GM12878 (cell line): ENCODE measurements at places on chromosomes 1 and 21. TPM values are rescaled to one million over a fixed set of nuclear protein-coding genes. Genes with fewer than 3 reads are reported as not detected.

- no peaks in the 10 kb centered on the region for H3K4me1 ChIP-seq
- DNase-seq: no peak
- H3K27me3 ChIP-seq: no peaks in the 10 kb centered on the region
- H3K27ac ChIP-seq: no peak overlapping the region
- no peaks in the 10 kb centered on the region for H3K36me3 ChIP-seq
- no peak overlapping the region for H3K4me3 ChIP-seq
Measured at GRCh38 chr21:39527664-39528381, 76.1 kb downstream of the SH3BGR start.

DNA sequence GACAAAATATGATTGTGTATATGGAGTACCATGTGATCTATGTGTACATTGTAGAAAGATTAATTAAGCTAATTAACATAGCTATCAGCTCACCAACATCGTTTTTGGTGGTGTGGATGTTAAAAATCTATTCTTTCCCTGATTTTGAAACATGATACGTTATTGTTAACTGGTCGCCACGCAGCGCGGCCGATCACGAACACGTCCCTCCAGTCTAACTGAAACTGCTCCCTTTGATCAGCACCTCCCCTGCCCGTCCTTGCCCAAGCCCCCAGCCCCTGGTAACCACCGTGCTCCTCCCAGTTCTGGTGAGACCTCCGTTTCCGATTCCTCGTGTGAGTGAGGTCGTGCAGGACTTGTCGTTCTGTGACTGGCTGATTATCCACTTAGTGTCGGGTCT lies 67.0 kb downstream of the AGPAT3 start:
- peaks cover 5% of the 10 kb centered on the region; the same call in 1 of the 2 replicates for H3K4me1 ChIP-seq
- DNase-seq: no peak
- no peak overlapping the region for H3K4me3 ChIP-seq
- no peaks in the 10 kb centered on the region for H3K27me3 ChIP-seq
- H3K27ac ChIP-seq: no peak overlapping the region

GRCh38 chr1:188991221-188991930 lies 1486.3 kb downstream of the BRINP3 start:
- no peaks in the 10 kb centered on the region for H3K4me1 ChIP-seq
- no peaks in the 10 kb centered on the region for H3K36me3 ChIP-seq
- no peaks in the 10 kb centered on the region for H3K27me3 ChIP-seq

Gene CASZ1
- 9.8 and 11.8 TPM in 2 replicates for total RNA-seq

DNA sequence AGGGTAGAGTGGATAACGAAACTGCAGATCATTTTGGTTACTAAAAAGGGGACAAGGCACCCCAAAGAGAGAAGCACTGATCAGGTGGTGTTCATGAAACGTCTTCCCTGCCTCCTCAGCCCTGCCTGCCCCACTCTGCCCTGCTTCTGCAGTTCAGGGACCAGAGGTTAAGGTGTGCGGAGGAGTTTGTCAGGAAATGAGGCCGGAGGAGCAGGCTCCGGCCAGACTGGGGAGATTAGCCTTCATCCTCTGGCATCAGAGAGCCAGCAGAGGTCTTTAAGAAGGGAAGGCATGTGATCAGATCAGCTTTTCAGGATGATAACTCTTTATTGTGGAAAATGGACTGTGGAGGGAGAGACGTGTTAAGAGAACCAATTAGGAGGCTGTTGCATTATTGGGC lies 291.9 kb upstream of the NR5A2 start:
- DNase-seq: no peak
- no peaks in the 10 kb centered on the region for H3K27me3 ChIP-seq
- no peak overlapping the region for H3K27ac ChIP-seq
- H3K4me3 ChIP-seq: no peak overlapping the region

Gene GPATCH2
- 6.9 and 7.9 TPM in 2 replicates for total RNA-seq

- H3K27ac ChIP-seq: no peak overlapping the region
- no peaks in the 10 kb centered on the region for H3K36me3 ChIP-seq
- no peak for DNase-seq
- H3K4me3 ChIP-seq: no peak overlapping the region
- no peaks in the 10 kb centered on the region; the same call in 1 of the 2 replicates for H3K27me3 ChIP-seq
- peaks cover 48% of the 10 kb centered on the region for H3K4me1 ChIP-seq
Measured at GRCh38 chr1:117653195-117653594, 47.3 kb downstream of the TENT5C start.

DNA sequence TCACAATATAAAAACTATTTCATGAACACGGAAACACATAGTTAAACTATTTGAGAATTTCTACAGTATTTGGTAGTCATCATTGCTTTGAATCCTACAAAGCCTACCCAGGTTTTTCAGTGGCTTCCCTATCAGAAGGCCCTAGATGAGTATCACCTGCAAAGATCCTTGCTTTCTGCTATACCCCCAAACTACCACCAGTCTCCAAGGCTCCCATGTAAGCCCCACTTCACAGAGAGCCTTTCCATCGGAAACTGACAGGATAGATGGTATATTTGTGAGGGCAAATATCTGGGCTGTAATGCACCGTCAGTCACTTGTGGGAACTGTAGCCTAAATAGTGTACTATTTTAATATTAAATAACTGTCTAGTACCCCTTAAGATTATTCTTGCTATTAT lies 674.3 kb downstream of the BRINP3 start:
- no peaks in the 10 kb centered on the region for H3K27me3 ChIP-seq
- H3K27ac ChIP-seq: no peak overlapping the region
- DNase-seq: no peak
- H3K4me1 ChIP-seq: no peaks in the 10 kb centered on the region
- no peaks in the 10 kb centered on the region for H3K36me3 ChIP-seq
- H3K4me3 ChIP-seq: no peak overlapping the region

DNA sequence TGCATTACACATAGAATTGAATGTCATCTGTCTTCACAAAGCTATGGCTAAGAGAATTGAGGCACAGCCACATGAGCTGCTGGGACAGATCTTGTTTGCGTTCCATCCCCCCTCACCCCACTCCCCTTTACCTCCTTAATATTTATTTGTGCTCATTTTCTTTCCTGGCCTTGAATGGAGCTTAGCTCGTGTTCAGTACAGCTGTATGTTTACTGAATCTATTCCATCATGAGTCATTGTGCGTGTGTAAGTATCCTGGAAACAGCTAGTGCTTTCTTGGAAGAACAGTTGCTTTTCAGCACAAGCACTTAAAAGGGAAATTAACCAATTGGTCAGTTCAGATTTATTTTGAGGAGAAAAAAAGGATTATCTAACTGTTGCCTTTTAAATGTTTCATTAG lies 14.7 kb downstream of the PROX1 start:
- H3K27ac ChIP-seq: no peak overlapping the region
- H3K4me1 ChIP-seq: no peaks in the 10 kb centered on the region
- DNase-seq: no peak
- no peaks in the 10 kb centered on the region for H3K36me3 ChIP-seq

Gene TUFT1
- 2.6 and 4.1 TPM in 2 replicates for total RNA-seq

GRCh38 chr1:43049481-43049880 lies 90.8 kb upstream of the SLC2A1 start:
- H3K27me3 ChIP-seq: no peaks in the 10 kb centered on the region; the same call in 1 of the 2 replicates
- no peak overlapping the region for H3K4me3 ChIP-seq
- no peaks in the 10 kb centered on the region for H3K4me1 ChIP-seq
- DNase-seq: no peak
- no peaks in the 10 kb centered on the region for H3K36me3 ChIP-seq

DNA sequence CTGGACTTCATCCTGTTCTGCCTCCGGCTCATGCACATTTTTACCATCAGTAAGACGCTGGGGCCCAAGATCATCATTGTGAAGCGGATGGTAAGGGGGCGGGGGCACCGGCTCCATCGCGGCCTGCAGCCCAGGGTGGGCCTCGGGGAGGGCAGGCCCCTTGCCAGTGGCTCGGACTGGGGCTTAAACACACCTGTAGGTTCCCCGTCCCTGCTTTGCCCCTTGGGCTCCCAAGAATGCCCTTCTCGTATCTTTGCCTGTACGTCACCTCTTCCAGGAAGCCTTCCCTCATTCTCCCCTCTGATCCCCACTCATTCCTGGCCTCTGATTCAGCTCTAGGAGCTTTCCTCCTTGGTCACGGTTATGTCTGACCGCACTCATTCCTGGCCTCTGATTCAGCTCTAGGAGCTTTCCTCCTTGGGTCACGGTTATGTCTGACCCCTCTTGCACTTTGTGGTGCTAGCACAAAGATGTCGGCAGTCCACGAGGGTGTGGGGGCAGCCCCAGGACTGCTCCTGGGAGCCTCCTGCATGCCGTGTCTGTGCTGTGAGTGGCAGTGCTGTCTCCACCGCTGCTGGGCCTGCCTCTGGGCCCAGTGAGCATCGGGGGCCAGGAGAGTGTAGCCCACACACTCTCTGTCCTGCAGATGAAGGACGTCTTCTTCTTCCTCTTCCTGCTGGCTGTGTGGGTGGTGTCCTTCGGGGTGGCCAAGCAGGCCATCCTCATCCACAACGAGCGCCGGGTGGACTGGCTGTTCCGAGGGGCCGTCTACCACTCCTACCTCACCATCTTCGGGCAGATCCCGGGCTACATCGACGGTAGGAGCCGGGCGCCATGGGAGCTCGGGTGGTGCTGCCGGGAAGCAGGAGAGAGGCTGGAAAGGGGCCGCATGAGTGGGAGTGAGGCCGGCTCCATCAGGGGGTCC lies 49.1 kb upstream of the LRRC3 start:
- H3K27me3 ChIP-seq: no peaks in the 10 kb centered on the region
- H3K36me3 ChIP-seq: no peaks in the 10 kb centered on the region
- DNase-seq: no peak

Gene CNIH3
- 1.7 and 2.0 TPM in 2 replicates for total RNA-seq

DNA sequence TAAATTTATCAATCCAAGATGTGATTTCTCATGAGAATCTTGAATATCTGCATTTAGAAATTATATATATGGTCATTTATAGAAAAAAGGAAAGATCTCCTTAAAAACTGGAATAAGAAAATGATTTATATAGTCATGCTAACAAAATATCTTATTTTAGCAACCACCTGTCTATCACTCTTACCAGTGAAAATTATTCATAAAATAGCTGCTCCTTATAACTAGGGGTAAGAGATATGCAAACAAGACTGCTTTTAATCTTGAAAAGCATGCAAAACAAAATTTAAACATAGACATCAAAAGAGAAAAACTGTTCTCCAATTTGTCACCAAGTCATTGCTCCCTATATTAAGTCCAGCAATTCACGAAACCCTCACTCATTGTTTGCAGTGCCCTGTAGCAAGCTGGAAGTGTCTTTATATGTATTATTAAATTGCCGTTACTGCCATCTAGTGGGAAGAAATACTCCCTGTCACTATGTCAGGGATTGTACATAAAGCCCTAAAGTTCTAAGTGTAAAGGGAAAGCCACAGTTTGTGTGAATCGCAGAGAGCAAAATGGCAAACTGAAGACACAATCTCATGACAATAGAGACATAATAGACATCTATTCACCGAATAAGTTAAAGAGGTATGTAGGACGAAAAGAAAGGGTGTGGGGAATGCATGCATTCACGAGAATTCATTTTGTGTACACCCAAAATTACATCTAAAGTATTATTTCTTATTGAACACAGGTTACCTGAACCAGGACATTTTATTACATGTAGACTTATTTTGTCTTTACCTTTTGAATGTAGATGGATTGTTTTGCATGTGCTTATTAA lies 600.5 kb downstream of the USP25 start:
- H3K4me1 ChIP-seq: no peaks in the 10 kb centered on the region
- no peak overlapping the region for H3K4me3 ChIP-seq
- H3K36me3 ChIP-seq: no peaks in the 10 kb centered on the region

GRCh38 chr1:163147019-163147418 lies 55.7 kb downstream of the RGS5 start:
- H3K36me3 ChIP-seq: no peaks in the 10 kb centered on the region
- DNase-seq: no peak
- no peak overlapping the region for H3K4me3 ChIP-seq
- H3K4me1 ChIP-seq: no peaks in the 10 kb centered on the region

Gene ELAPOR1
- 0.21 TPM in 1 of 2 replicates, not detected in the other for total RNA-seq

GRCh38 chr21:39080366-39080765 lies 102.9 kb downstream of the PSMG1 start:
- H3K4me3 ChIP-seq: no peak overlapping the region
- H3K36me3 ChIP-seq: no peaks in the 10 kb centered on the region
- no peak overlapping the region for H3K27ac ChIP-seq
- no peaks in the 10 kb centered on the region; the same call in 1 of the 2 replicates for H3K27me3 ChIP-seq
- H3K4me1 ChIP-seq: no peaks in the 10 kb centered on the region
- no peak for DNase-seq

DNA sequence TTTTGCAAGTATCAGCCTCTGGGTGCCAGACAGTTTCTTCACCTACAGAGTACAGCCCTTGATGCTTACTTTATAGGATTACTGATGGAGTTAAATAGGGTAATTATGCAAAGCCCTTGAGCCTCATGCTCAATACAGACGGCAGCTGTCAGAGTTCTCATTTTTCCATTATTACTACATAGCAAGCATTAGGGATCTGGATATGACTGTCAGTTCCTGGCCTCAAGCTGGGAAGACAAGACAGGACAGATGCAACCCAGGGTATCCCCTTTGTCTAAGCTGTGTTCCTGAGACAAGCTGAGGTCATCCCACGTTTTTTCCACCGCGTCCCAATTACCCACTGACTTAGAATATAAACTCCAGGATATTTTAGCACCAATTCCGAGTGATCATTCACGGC lies 94.4 kb downstream of the SLC35F3 start:
- H3K4me1 ChIP-seq: no peaks in the 10 kb centered on the region
- no peaks in the 10 kb centered on the region; the same call in 1 of the 2 replicates for H3K27me3 ChIP-seq
- no peak overlapping the region for H3K4me3 ChIP-seq

GRCh38 chr1:49337251-49337650 lies 560.6 kb upstream of the BEND5 start:
- H3K36me3 ChIP-seq: no peaks in the 10 kb centered on the region
- no peak overlapping the region for H3K4me3 ChIP-seq
- H3K4me1 ChIP-seq: no peaks in the 10 kb centered on the region
- DNase-seq: no peak
- no peaks in the 10 kb centered on the region for H3K27me3 ChIP-seq

GRCh38 chr1:82225421-82226185 lies 424.9 kb downstream of the ADGRL2 start:
- no peaks in the 10 kb centered on the region for H3K4me1 ChIP-seq
- H3K27ac ChIP-seq: no peak overlapping the region
- H3K27me3 ChIP-seq: no peaks in the 10 kb centered on the region
- no peak overlapping the region for H3K4me3 ChIP-seq
- H3K36me3 ChIP-seq: no peaks in the 10 kb centered on the region

DNA sequence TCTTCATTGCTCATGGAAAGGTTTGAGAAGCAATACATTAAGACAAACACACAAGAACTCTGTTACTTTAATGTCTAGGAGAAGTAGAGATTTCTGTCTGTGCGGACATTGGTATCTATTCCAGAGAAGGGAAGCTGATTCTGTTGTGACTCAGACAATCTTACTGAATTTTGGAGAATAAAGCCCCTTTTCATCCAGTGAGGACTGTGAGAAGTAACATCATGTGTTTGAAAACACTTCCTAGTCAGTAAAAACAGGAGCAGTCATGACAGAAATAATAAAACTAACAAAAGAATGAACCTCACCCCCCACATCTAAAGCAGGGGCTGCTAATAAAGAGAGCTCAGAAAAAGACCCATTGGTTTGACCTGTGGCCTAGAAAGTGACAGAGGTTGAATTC lies 46.6 kb downstream of the NEK7 start:
- H3K36me3 ChIP-seq: no peaks in the 10 kb centered on the region
- H3K4me3 ChIP-seq: no peak overlapping the region
- no peak overlapping the region for H3K27ac ChIP-seq
- peaks cover 12% of the 10 kb centered on the region for H3K4me1 ChIP-seq
- DNase-seq: no peak

- H3K27ac ChIP-seq: no peak overlapping the region
- H3K4me1 ChIP-seq: peaks cover 15% of the 10 kb centered on the region
- no peak for DNase-seq
- H3K27me3 ChIP-seq: no peaks in the 10 kb centered on the region
- no peaks in the 10 kb centered on the region for H3K36me3 ChIP-seq
Measured at GRCh38 chr1:1072849-1073742, 1.0 kb downstream of the RNF223 start.

- peaks cover 25% of the 10 kb centered on the region for H3K4me1 ChIP-seq
- DNase-seq: peak; percentile 73
Measured at GRCh38 chr1:205480349-205480985, 24.0 kb upstream of the CDK18 start.

Gene MCOLN3
- 3.2 and 4.1 TPM in 2 replicates for total RNA-seq

Gene UMODL1
- total RNA-seq: 0.05 TPM in 1 of 2 replicates, not detected in the other
